Neural progenitor cell (in vitro differentiated cells): ENCODE measurements at places on chromosomes 1 and 21. TPM values are rescaled to one million over a fixed set of nuclear protein-coding genes. Genes with fewer than 3 reads are reported as not detected.

DNA sequence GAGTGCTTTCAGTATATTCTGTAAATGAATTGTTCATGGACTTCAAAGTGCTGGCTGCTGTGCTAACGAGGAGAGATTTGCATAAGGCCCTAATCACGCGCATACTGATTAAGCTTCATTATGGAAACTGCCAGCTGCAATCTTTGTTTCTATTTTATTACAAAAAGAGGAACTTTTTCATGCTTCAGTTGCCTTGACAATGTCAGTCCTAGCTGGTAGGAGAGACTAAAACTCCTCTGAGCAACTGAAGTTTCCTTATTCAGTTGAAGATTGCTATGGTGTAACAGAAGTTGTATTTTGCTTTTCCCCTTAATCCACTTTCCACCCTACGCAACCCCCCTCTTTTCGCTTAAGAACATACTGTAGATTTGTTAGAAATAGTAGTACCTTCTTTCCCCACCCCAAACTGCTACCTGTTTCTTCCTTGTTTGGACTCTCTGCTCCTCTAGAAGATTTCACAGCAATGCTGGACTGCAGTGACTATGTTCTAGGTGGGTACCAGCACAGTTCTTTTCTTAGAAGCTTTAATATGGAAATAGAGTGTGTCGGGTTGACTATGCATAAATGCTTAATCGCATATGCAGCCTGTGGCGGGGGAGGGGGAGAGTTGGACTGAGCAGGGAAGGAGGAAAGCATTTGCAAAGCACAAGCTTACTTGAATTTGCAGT, 108.3 kb downstream of the POU2F1 start:
- H3K27me3 ChIP-seq = no peaks in the 10 kb centered on the region
- H3K4me1 ChIP-seq = peaks cover 32% of the 10 kb centered on the region
- DNase-seq = peak; percentile 51
- H3K36me3 ChIP-seq = peaks cover 5% of the 10 kb centered on the region
- H3K4me3 ChIP-seq = peak overlapping the region; percentile 20

DNA sequence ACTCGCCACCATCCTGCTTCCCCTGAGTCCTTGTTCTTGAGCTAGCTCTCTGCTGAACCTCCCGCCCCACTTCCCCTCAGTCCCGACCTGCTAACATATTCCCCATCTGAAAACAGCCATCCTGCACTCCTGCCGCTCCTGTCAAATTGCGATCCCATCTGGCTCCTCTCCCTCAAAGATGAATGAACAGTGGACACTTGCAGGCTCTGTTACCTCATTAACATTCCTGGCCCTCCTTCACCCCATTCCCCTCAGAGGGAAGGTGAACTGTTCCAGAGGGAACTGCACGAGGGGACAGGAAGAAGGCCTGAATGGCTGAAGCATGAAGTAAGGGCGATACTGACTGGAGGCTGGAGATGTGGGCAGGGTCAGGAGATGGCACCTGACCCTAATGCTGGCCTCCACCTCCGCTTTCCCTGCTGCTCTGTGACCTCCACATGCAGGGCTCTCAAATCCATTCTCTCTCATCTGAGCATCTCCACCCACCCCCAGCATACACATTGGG, 7.4 kb upstream of the CELSR2 start:
- DNase-seq = no peak
- no peak overlapping the region for H3K27ac ChIP-seq
- H3K4me1 ChIP-seq = peaks cover 51% of the 10 kb centered on the region
- H3K27me3 ChIP-seq = no peaks in the 10 kb centered on the region
- no peak overlapping the region for H3K4me3 ChIP-seq

DNA sequence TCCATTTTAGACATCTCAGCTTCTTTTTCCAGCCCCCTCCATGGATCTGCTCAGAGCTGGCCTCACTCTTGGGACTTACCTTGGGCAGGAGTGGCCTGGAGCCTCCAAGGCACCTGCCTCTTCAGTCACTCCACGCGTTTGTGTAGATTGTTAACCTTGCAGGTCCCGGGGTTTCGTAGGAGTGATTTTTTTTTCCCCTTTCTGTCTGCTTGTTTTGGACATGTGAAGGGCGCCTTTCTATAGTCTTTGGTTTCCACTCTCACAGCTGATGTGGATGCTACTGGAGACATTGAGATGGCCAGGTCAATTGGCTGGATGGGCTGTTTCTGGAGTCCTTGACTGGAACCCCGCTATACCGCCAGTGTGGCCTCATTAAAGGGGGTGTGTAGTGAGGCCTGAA, 2.0 kb upstream of the SDHB start:
- no peak overlapping the region for H3K27ac ChIP-seq
- H3K4me3 ChIP-seq = no peak overlapping the region
- H3K4me1 ChIP-seq = peaks cover 15% of the 10 kb centered on the region
- H3K36me3 ChIP-seq = no peaks in the 10 kb centered on the region
- DNase-seq = no peak
- no peaks in the 10 kb centered on the region for H3K27me3 ChIP-seq

Gene HSPB7
- not detected in 2 replicates for total RNA-seq

DNA sequence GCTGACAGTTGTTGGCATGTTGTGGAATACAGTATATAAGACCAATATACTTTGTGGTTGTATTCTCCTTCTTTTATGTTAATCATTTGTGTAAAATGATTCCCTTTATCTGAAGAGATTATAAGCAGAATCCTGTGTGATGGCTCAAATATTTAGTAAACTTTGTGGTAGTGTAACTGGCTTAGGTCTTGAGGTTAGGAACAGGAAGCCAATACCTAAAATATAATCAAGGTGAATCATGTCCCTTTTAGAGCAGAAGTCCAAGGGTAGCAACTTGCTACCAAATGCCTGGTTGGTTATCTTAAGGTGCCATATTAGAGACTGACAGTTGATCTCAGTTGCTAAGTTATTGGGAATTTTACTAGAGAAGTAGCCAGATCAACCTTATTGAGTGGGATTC, 398.5 kb upstream of the ADAMTS5 start:
- DNase-seq = no peak
- no peaks in the 10 kb centered on the region for H3K4me1 ChIP-seq
- no peaks in the 10 kb centered on the region for H3K27me3 ChIP-seq
- no peak overlapping the region for H3K27ac ChIP-seq
- no peak overlapping the region for H3K4me3 ChIP-seq
- H3K36me3 ChIP-seq = no peaks in the 10 kb centered on the region

Gene GPR3
- 3.0 and 3.1 TPM in 2 replicates for total RNA-seq
